NCI-H2081 (cell line): ENCODE measurements at places on chromosomes 5 and 9.

DNA sequence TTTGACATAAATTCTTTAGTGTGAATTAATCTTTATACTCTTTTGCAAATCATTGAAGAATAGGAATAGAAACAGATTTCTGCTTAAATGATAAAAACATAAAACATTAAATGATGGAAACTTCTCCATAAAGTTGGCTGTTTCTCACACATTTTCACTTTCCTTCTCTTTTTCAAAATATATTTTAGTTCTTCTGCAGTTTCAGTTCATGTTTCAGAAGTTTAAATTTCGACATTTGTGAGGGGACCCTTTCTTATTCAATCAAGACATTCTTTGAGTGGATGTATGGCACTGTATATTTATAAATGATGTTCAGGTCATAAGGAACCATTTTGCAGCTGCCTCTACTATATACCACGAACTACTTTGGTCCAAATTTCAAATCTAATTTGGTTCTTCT lies 34.6 kb downstream of the TNFAIP8 start:
- DNase-seq: no peak

GRCh38 chr9:135592625-135593024 lies 31.1 kb downstream of the PAEP start:
- no peak for DNase-seq

GRCh38 chr9:134230092-134230941 lies 66.0 kb upstream of the RNU6ATAC start:
- DNase-seq: no peak

DNA sequence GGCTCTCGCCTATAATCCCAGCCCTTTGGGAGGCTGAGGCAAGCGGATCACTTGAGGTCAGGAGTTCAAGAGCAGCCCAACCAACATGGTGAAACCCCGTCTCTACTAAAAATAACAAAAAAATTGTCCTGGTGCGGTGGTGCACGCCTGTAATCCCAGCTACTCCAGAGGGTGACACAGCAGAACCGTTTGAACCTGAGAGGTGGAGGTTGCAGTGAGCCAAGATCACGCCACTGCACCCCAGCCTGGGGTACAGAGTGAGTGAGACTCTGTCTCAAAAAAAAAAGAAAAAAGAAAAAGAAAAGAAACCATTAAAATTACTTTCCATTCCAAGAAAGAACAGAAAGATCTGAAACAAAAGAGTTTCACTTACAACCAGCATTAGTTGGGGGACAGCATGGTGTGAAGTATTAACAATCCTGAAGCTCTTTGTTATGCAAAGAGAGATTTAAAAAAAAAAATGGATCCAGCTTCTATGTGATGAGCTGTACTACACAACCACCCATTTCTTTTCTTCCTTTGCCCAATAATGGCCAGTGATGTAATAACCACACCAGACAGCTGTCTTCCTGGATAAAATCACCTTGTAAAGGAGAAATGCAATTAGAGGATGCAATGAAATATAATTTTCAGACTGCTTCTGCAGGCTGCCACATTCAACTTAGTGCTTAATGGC lies 76.9 kb downstream of the MED27 start:
- peak; percentile 49 for DNase-seq

DNA sequence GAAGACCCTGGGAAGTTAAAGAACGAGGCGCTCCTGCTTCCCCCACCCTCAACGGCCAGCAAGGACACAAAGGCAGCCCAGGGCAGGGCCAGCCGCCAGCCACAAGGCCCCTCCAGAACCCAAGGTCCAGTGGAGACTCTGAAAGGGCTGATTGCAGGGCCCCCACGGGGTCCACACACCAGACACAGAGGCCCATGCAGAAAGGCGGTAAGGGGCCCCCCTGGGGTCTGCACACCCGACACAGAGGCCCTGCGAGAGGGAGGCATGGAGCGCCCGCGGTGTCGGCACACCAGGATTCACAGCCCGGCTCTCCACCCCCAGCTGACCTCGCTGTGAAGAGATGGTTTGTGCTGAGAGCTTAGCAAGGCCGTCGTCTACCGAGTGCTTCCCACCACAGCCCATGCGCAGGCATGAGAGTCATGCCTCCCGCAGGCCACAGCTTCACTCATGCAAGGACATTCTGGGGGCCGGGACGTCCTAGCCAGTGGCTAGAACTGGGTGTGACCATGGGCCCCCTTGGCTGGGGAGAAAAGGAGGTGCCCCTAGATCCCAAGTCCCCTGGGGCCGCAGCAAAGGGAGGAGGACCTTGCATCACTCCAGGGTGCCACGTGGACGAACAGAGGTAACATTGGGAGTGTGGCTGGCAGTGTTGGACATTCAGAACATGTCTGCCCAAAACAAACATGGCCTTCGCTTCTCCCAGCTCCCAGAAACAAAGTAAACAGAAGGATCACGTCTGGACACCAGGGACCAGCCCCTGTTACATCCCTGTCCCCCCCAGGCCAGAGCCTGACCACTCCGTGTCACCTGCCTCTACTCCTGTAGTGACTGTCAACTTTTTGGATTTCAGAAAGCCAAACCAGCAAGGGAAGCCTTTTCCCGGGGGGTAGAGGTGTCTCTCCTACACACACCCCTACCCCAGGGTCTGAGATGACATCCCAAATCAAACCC lies 9.8 kb downstream of the BRD3 start:
- DNase-seq: no peak

- peak; percentile 15 for DNase-seq
These were observed 473 bp downstream of the ZBTB34 start for GRCh38 chr9:126860757-126861466.

GRCh38 chr9:131402738-131403492 lies 9.0 kb downstream of the PRRC2B start:
- peak; percentile 61 for DNase-seq

GRCh38 chr9:137160716-137161557 lies 8.9 kb downstream of the LRRC26 start:
- peak; percentile 43 for DNase-seq

- DNase-seq: no peak
These were observed 174.8 kb downstream of the ACTL7B start for GRCh38 chr9:108680946-108681345.
